Activated naive CD4-positive, alpha-beta T cell treated with anti-CD3 and anti-CD28 coated beads, Interleukin-2, amount 10 ng/mL, durations not matched to agents 5 hours and 36 hours (primary cell): ENCODE measurements at places on chromosomes 4 and X. TPM values are rescaled to one million over a fixed set of nuclear protein-coding genes. Genes with fewer than 3 reads are reported as not detected.

The DCAF4L1 gene
- total RNA-seq: 0.15 TPM

The PWWP3B gene
- total RNA-seq: not detected

The FRMD7 gene
- total RNA-seq: not detected

The ADH1B gene
- not detected for total RNA-seq

The PPP4R3C gene
- not detected for total RNA-seq

The RBM10 gene
- 52.3 TPM for total RNA-seq

The ERCC6L gene
- 8.2 TPM for total RNA-seq

The RBM3 gene
- 267 TPM for total RNA-seq

The CXorf58 gene
- not detected for total RNA-seq

The CBR4 gene
- 14.1 TPM for total RNA-seq

The STK32B gene
- total RNA-seq: not detected

The NSD2 gene
- 189 TPM for total RNA-seq

The LINC00632 gene
- 22.5 TPM for total RNA-seq

The ZNF518B gene
- 28.0 TPM for total RNA-seq

The CLGN gene
- total RNA-seq: 0.07 TPM

The NDP gene
- not detected for total RNA-seq

The CPZ gene
- total RNA-seq: 0.75 TPM

The GABRG1 gene
- total RNA-seq: not detected

The KDR gene
- not detected for total RNA-seq

The EBP gene
- 262 TPM for total RNA-seq

The TKTL2 gene
- not detected for total RNA-seq

The UCP1 gene
- total RNA-seq: not detected

The MAGEC3 gene
- not detected for total RNA-seq

The KIAA1210 gene
- not detected for total RNA-seq

The TMSB15B gene
- total RNA-seq: 8.1 TPM
